ENCODE measurements at places on chromosomes 3 and 15.

GRCh38 chr3:131505421-131505820 lies 2.6 kb upstream of the MRPL3 start:
- no peak for DNase-seq

- DNase-seq: no peak
Measured at GRCh38 chr15:25690673-25691543, 172.2 kb downstream of the ATP10A start.

DNA sequence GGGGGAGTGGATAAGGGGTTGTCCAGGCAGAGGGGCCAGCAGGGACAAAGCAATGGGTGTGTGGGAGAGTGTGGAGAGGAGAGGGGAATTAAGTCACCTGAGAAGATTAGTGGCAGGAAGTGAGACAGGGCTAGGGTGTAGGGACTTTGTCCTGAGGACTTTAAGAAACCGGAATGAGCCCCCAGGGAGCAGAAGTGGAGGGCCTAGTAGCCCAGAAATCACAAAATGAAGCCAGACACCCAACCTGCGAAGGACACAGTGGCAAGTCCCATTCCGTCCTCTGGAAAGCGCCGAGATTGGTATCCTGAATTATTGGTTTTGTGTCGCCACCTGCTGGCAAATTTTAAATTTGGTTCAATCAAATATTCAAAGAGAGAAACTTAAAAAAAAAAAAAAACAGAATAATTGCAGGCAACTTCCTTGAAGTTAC lies 78.0 kb upstream of the SLC25A36 start:
- peak; percentile 28 for DNase-seq

- no peak for DNase-seq
Measured at GRCh38 chr3:105835606-105836005, 33.2 kb downstream of the CBLB start.

DNA sequence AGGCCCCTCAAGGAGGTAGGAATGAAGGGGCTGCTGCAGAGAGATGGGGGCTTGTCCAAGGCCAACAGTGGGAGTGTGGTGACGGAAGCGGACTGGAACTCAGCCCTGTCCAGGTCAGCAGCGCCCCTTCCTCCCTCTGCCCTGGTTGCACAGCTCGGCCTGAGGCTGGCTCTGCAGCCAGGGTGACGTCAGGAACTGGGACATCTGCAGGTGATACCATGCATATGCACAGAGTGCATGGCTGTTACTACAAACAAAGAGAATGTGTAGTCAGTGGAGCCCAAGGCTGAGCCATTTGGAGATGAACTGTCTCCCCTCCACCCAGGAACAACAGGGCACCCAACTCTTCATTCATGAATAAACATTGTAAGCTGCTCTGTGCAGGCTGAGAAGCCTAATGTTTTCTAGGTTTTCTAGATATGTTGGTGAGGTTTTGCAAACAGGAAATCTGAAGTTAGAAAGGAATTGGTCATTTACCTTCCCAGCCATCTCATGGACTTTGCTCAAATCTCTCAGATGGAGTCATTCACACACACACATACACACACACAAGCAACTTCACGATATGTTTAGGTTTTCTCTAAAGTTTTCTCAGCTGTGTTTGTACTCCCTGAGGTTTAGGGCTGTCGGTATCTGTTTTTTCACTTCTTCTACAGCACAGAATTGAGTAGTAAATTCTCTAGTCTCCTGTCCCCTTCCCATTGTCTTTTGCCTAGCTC lies 117.2 kb downstream of the TLE3 start:
- DNase-seq: no peak

DNA sequence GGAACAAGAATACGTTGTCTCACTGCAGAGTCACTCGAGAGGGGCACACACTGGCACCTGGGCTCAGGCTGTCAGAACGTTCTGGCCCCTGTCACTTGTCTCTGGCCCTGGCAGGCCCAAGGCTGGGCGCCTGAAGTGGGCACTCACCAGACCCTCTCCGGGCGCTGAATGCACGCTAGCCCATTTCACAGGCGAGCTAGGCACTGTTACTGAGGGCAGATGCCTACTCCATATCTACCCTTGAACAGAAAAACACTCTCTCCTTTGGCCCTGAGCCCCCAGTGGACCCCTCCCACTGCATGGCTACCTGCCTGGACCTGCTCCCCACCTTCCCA lies 42.3 kb upstream of the IQSEC1 start:
- no peak for DNase-seq

- DNase-seq: no peak
Measured at GRCh38 chr15:59879506-59880265, 124.4 kb upstream of the FOXB1 start.

DNA sequence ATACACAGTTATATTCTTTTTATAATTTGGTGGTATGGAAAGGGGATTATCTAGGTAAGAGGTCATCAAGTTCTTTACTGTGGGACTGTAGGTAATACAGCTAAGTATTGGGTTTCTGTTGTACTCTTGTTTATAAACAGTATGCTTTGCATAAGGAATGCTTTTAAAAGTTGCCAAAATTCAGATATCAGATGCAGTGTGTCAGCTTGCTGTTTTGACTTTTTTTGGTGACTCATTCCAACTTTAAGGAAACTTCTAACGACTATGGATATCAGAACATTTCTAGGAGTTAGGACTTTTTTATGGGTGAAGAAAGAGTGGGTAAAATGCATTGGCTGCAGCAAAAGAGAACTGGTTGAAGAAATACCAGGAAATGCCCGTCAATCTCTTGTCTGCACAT lies 2.8 kb downstream of the SCAANT1 start:
- DNase-seq: no peak

GRCh38 chr3:31505371-31506048 lies 27.2 kb upstream of the STT3B start:
- no peak for DNase-seq

DNA sequence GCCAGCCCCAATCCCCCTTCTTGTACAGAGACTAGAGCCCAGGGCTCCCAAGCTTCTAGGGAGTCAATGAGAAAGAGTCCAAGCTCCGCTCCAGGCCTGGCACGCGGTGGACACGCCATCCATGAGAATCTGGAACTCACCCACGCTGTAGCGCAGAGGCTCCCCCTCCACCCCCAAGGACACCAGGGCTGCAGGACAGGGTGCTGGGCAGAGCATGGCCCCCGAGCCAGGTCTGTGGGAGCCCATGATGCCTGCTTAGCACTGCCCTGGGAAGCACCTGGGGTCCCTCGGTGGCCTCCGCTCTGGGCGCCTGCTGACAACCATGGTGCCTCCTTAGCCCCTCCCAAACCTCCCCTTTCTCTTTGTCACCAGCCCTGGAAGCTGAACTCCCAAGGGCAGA lies 28.5 kb downstream of the ACSBG1 start:
- DNase-seq: no peak

GRCh38 chr15:33330931-33331330 lies 20.2 kb downstream of the RYR3 start:
- DNase-seq: no peak

DNA sequence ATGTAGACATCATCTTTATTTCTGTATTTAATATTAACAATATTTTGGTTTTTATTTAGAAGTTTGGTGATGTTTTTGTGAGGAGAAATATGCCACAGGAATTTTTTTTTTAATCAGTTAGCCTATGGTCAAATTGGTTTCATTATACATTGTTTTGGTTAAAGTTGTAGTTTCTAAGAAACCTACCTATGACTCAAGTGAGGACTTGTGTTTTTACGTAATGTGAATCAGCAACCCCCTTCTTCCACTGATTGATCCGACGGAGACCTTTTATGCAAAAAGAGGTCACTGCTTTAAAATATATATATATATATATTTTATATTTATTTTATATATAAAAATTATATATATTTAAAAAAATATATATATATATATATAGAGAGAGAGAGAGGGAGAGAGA lies 698.1 kb downstream of the FHIT start:
- no peak for DNase-seq

- DNase-seq: peak; percentile 81
Measured at GRCh38 chr3:31768479-31769125, 212.5 kb downstream of the OSBPL10 start.

DNA sequence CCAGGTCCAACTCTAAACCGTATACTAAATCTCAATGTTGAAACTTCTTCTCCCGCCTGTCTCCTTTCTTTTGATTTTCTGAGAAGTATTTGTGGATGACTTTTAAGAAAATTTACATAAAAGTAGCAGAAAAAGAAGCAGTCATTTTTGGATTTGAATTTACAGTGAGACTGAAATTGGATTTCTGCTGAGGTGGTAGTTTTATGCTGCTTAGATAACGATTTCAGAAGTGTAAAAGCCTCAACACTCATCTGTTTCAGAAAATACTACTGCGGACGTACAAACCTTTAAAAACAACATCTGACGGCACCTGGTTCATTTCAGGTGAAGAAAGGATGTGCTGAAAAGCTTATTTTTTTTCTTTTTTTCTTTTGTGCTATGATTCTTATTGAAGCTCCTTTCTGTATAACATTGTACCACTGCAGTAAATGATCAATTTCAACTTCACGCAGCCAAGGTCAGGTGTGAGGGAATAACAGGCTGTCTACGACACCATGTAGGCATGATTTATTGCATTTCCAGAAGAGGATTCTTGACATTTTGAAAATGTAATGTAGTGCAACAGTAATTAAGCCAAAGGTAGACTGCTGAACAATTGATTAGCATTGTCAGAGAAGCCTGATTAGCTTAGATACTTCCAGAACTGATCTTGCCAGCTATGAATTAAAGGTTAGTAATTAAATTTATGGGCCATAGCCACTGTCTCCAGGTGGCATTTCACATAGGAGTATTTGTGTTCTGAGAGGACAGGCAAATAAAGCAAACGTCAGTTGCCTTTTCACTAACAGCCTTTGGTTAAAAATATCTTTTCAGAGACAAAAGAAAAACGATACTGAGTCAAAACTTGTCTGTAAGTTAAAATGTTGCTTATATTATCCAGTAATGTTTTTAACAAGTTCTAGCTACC lies 134.6 kb upstream of the KBTBD8 start:
- no peak for DNase-seq

DNA sequence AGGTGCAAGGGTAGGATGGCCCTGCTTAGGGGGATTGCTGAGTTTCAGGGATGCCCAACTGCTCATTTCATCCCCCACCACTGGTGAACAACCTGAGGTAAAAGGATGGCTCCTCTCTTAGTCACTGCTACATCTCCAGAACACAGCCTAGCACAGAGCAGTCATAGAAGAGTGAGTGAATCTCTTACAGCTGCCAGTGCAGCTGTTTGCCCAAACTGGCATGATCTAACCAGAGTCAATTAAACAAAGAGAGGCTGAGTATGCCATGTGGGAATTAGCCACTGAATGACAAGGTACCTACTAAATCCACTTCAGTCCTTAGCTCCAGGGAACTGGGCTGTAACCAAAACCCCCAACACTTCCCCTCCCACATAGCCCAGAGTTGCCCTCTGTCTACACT lies 6.8 kb upstream of the NCKIPSD start:
- no peak for DNase-seq

DNA sequence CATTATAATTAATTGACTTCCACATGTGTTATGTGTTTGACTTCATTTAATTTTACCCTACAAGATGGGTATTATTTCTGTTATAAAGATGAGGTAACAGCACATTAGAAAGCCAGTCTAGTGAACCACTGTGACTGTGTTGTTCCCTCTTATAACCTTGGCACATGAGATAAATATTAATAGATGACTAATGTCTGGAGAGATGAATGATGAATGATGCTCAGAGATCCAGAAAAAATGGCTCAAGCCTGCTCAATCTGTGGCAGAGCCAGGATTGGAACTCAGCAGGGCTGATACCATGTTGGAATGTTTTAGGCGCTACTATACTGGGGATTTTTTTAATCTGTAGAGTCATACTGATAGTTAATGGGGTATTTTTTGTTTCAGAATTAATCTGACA lies 118.8 kb upstream of the PTX3 start:
- DNase-seq: no peak

DNA sequence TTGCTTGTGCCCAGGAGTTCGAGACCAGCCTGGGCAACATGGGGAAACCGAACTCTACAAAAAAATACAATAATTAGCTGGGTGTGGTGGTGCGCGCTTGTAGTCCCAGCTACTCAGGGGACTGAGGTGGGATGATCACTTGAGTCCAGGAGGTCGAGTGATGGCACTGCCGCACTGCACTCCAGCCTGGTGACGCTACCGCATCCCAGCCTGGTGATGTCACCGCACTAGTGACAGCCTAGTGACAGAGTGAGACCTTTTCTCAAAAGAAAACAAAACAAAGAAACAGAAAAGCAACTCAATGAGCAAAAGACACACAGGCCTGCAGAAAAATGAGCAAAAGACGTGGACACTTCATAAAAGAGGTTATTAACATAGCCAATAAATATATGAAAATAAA lies 19.9 kb upstream of the SYNM start:
- DNase-seq: no peak

GRCh38 chr3:156448300-156448699 lies 106.6 kb downstream of the SSR3 start:
- DNase-seq: no peak

- DNase-seq: no peak
Measured at GRCh38 chr3:35523838-35524237, 115.5 kb upstream of the ARPP21 start.

GRCh38 chr15:70060993-70061305 lies 36.8 kb downstream of the TLE3 start:
- DNase-seq: no peak

GRCh38 chr3:146390957-146391356 lies 78.4 kb downstream of the PLSCR2 start:
- no peak for DNase-seq

- DNase-seq: no peak
Measured at GRCh38 chr15:60379185-60379524, 18.6 kb downstream of the ANXA2 start.

- DNase-seq: no peak
Measured at GRCh38 chr3:14957925-14958324, 10.5 kb downstream of the NR2C2 start.

DNA sequence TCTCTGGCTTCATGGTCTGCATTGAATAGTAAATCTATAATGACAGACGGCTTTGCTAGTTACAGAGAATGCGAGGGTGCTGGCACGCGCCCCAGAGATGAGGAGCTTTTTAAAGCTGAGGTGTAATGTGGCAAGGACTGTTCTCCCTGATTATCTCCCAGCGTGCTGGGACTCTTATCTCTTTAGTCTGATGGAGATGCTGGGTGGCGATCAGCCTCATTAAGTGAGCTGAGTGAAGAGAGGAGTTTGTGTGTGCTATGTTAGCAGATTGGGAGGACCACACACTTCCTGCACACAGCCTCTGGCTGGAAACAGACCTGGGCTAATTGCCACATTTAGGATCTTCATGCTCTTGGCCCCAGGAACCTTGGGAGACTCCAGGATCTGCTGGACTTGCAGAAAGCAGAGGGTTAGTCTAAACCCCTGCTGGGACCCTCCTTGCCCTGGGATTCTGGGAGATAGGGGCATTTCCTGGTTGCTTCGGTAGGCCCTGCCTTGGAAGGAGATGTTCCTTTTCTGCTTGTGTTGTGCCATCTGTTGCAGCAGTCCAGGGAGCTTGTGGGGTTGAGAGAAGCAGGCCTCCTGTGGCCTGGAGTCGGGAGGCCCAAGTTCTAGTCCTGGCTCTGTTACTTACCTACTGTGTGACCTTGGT lies 15.0 kb downstream of the PDIA5 start:
- DNase-seq: no peak

DNA sequence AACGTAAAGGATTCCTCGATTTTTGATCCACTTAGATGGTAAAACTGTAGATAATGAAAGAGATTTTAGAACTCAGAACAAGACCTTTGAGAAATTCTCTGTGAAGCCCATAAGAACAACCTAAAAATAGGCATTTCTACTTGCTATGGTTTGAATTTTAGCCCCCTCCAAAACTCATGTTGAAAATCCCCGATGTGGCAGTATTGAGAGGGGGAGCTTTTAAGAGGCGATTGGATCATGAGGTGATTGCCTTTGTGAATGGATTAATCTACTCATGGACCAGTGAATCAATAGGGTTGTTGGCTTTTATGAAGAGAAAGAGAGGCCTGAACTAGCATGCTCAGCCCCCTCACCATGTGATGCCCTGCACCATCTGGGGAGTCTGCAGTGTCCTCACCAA lies 20.2 kb upstream of the AHSG start:
- DNase-seq: no peak
